NCI-H146 (cell line): ENCODE measurements at places on chromosomes 11 and 22.

DNA sequence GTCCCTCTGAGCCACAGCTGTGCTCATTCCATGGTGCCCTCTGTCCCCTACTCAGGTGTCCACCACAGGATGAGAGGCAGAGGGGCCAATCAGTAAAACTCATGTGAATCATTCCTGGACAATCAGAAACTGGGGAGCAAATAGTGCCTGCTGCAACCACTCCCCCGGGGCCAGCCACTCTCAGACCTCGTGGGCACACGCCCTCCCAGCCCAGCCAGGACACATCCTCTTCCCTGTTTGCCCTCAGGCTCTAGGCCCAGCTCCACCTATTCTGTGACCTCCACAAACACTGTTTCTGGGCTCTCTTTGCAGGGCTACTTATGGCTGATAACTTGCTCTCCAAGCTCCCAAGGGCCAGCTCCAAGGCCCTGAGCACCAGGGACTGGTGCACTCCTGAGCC is 14.0 kb upstream of the KCTD14 start:
- peak; percentile 28 for DNase-seq

- DNase-seq, result no peak
These were observed 19.2 kb downstream of the PDE2A start for GRCh38 chr11:72655014-72655413.

GRCh38 chr11:39268176-39268690 is 2191.2 kb downstream of the LRRC4C start:
- DNase-seq, result no peak

GRCh38 chr11:126871792-126872191 is 128.8 kb downstream of the KIRREL3 start:
- DNase-seq, result no peak
